ENCODE measurements at places on chromosomes 5 and 9.

DNA sequence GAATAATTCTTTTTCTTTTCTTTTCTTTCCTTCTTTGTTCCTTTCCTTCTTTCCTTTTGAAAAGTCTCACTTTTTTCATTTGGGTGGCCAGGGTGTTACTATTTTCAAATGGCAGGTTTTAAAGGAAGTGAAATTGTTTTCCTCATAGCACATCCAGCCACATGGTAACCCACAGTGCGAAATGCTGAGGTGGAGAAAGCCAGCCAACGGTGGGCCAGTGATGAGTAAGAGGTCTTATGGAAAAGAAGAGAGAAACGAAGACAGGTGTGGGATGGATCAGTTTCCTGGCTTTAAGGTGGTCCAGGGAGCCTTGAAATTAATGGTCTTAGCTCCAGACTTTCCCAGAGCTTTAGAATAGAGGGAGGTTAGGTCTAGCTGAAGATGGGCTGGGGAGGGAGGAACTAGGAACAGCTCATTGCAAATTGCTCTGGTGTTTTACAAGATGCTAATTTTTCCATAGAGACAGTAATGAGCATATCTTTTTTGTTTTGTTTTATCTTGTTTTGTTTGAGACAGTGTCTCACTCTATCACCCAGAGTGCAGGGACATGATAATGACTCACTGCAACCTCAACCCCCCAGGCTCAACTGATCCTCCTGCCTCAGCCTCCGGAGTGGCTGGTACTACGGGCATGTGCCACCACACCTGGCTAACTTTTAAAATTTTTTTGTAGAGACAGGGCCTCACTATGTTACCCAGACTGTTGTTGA lies 17.8 kb downstream of the ITK start:
- no peak for DNase-seq

- DNase-seq, result no peak
Measured at GRCh38 chr9:72422214-72422613, 57.2 kb upstream of the ZFAND5 start.

GRCh38 chr9:121819428-121820231 lies 168.2 kb downstream of the DAB2IP start:
- DNase-seq, result no peak

DNA sequence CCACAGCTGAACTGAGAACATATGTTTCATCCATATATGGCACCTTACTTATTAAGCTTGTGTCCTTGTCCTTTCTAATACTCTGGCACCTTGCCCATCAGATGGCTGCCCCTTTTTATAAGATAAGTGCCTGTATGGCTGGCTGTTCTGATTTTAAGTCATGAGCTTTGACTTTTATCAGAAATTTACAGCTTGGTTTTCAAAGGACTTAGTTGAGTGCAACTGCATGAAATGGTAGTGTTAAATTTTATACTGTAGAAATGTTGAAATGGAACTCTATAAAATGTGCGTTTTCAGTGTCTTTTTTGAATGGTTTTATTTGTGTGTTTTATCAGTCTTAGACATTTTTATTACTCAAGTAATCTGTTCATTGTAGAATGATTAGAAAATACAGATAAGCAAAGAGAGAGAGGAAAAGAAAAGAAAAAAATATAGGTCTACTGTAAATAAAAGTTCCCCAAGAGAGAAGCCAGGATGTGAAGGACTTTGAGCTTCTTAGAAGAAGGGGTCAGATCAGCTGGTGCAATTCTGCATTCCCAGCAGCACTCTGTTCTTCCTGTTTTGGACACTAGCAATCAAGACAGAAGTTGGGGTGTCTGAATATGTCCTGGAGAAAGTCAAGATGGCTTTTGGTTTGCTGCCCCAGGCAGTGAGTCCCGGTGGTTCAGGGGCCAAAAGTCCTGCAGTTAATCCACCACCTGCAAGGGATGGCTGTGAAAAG lies 38.9 kb downstream of the ARHGAP26 start:
- no peak for DNase-seq

GRCh38 chr5:36944607-36945225 lies 68.1 kb downstream of the NIPBL start:
- no peak for DNase-seq
